ENCODE measurements at places on chromosomes 6 and 20.

GRCh38 chr6:155687645-155688044 lies 232.0 kb upstream of the NOX3 start:
- no peak for DNase-seq

DNA sequence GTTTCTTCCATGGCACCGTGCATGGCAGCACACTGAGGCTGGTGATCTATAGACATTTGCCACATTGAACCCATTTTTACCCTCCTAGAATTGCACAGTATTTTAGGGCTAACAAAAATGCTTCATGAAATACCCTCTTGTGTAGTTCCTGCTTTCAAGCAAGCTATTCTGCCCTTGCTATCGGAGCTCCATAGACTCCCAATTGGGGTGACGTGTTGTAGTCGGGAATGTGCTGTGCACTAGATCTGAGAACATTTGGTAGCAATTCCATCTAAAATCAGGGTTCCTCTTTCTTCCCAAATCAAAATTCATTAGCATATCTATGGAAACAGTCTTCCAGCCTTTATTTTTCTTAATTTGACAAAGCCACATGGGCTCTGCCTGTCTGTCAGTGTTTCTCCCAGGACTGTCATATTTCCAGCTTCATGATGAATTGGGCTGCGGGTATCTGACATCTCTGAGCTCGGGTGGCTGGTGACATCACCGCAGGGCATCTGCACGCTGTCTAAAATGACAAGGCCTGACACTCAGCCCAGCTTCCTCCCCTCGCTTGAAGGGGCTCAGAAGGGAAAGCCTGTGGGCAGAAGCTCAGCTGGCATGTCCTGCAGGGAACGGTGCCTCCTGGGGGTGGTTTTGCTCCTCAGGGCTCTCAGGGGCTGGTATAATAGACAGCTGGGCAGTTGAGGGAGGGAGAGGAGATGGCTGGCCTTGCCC lies 406.4 kb downstream of the QKI start:
- peak; percentile 33 for DNase-seq

DNA sequence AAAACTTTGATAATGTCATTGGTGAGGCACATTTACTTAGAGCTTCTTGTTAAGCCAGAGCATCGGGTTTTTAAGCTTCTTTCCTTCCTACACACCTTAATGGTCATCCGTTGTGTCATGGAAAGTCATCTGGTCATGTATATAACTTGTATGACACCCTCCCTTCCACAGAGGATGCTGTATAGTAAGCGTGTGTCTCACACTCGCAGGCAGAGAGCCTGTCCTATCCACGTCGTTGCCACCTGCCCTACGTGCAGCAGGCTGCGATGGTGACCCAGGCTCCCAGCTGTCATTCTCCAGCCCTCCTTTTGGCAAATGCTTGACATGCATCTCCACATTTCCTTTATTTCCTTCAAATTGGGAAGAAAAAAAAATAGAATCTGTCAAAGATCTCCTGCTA lies 85.6 kb downstream of the MYB start:
- no peak for DNase-seq

- DNase-seq = no peak
Measured at GRCh38 chr6:143155681-143156080, 95.0 kb downstream of the AIG1 start.

- no peak for DNase-seq
Measured at GRCh38 chr20:18585134-18585533, 2.7 kb upstream of the DTD1 start.

DNA sequence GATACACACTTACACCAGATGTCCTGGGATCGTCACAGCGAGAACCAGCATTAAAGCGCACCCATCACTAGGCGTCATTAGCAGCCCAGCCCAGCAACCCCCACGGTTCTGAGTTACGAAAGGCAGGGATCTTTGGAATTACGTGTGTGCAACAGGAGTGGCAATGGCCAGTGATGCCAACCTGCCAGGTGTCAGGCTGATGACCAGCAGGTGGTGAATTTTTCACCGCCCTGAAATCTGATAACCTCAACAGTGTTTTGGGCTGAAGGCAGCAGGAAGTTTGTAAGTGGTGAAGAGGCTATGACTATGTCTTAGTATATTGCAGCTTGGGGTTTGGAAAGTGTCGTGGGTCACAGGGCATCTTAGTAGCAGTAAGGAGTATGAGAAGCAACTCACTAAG lies 166.1 kb downstream of the TMEM242 start:
- DNase-seq = no peak
